ENCODE measurements at places on chromosomes 4 and X. TPM values are rescaled to one million over a fixed set of nuclear protein-coding genes. Genes with fewer than 3 reads are reported as not detected.

ARMCX4 gene
- total RNA-seq = 7.7 TPM

GRIA3 gene
- total RNA-seq = 0.57 TPM

UGT2A1 gene
- not detected for total RNA-seq

XKRX gene
- total RNA-seq = 14.7 TPM

SHROOM2 gene
- total RNA-seq = 12.9 TPM

THAP9 gene
- 2.4 TPM for total RNA-seq

TGIF2LX gene
- not detected for total RNA-seq

TRPC3 gene
- 0.98 TPM for total RNA-seq

TMEM271 gene
- total RNA-seq = not detected

AVPR2 gene
- not detected for total RNA-seq

TAF7L gene
- total RNA-seq = not detected

SATL1 gene
- not detected for total RNA-seq

ANXA3 gene
- total RNA-seq = 113 TPM

FAM47C gene
- total RNA-seq = not detected

ZNF630 gene
- 6.3 TPM for total RNA-seq

GRCh38 chr4:81754169-81754568 lies 282.5 kb upstream of the RASGEF1B start:
- DNase-seq = no peak

- no peak for DNase-seq
Measured at GRCh38 chrX:39630344-39630743, 467.4 kb downstream of the BCOR start.

DNA sequence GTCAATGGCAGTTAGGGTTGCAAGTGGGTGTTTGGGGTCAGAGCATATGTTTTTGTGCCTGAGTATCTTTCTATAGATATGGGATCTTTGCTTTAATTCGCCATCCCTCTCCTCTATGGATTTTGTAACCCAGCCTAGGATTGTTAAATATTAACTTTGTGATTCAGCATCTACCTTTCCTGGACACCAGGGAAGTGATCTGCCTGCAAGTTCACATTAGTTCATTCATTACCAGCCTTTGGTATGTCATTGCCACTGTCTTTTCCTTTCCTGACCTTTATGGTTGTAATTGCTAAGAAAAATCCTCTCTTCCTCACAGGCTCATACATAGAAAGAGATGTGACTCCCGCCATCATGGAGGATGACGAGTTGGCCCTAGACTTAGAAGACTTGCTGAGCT lies 73.8 kb downstream of the KIT start:
- DNase-seq = no peak

DNA sequence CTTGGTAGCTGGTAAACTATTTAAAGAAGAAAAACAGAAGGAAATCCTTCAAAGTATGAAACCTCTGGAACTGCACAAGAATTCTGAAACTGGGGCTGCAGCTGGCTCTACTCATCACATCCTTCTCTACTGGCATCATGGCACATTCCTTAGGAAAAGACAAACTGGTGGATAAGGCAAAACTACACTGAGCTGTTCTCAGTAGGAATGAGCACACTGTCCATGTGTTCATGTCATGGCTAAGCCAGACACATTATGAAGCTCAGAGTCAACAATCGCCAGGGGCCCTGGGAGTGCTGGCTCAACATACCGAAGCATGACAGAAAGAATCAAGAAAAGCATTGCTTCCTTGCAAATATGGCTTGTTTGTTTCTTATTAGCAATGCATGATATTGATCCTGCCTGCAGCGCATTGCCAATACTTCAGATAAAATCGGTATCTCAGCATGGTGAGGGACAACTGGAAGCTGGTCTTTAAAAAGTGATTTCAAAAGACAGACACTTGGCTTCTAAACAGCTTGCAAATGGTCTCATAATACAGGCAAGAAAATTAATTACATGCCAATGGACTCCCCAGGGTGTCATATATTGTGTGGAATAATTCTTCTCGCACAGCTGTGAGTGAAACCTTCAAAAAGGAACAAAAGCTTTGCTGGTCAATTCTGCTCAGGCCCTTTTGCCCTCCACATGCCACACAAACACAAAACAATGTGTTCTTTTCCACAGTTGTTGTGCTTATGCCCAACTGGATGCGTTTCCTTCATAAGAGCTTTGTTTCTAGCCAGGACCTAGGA lies 300.2 kb upstream of the VCX start:
- DNase-seq = no peak

GRCh38 chrX:66633541-66633940 lies 5.3 kb downstream of the EDA2R start:
- no peak for DNase-seq

DNA sequence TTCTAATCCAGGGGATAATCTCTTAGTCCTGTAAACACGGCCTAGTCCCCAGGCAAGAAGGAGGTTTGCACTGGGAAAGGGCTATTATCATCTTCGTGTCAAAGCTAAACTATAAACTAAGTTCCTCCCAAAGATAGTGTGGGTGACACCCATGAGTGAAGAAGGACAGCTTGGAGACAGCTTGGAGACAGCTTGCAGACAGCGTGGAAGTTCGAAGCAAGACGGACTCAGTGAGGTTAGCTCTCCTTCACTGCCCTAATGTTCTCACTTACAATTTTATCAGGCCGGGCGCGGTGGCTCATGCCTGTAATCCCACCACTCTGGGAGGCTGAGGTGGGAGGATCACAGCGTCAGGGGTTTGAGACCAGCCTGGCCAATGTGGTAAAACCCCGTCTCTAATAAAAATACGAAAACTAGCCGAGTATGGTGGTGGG lies 19.2 kb upstream of the PLCXD1 start:
- DNase-seq = no peak

- no peak for DNase-seq
Measured at GRCh38 chr4:8291701-8292477, 22.3 kb downstream of the HTRA3 start.

GRCh38 chr4:69322055-69322454 lies 41.8 kb downstream of the UGT2B28 start:
- no peak for DNase-seq

DNA sequence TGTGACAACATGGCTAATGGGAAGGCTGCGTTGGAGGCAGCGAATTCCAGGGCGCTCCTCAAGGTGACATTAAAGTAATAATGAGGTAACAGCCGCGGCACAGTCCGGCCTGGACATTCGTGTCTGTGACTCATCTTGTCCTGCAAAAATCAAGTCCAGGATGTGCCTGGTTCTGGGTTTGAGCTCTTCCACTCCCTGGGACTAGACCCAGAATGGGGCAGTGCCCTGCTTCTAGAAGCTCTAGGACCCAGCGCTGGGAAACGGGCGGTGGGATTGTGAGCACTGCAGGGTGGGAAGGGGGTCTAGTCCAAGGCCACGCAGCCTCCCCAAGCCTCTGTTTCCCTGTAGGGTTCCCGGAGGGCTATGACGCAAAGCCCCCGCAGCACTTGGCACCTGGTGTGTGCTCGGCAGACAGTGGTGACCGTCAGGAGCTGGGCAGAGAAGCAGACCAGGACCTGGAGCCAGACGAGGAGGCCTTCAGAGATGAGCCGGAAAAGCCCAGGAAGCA lies 34.9 kb downstream of the HMX1 start:
- DNase-seq = peak; percentile 38

DNA sequence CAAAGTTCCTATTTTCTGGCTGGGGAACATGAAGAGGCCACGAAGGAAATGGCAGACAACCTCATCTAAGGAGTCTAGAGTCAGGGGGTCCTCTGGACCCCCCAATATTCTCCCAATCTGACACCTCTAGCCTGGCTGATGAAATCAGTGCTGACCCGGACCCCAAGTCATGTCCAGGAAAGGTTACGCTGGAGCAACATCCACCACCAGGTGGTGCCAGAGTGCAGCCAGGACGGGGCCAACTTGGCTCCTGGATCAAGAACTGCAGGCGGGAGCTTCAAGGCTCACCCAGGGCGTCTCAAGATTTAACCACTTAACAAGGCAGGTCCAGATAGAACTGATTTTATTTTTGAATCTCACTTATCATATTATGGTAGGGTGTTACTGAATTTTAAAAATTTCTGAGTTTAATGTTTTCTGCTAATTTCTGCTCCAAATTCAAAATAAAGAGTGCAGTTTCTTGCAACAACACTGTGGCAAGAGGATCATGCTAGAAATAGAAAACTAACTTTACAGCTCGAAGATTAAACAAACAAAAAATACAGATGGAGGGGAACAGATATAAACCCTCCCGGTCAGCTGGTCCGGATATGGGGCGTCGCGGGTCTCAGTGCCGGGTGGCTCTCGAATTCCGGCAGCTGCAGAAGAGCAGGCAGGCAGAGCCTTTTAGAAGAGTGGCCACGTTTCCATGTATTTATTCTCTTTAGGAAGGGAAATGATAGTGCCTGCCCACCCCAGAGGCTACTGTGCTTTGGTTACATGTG lies 135.5 kb downstream of the AFAP1 start:
- peak; percentile 86 for DNase-seq

DNA sequence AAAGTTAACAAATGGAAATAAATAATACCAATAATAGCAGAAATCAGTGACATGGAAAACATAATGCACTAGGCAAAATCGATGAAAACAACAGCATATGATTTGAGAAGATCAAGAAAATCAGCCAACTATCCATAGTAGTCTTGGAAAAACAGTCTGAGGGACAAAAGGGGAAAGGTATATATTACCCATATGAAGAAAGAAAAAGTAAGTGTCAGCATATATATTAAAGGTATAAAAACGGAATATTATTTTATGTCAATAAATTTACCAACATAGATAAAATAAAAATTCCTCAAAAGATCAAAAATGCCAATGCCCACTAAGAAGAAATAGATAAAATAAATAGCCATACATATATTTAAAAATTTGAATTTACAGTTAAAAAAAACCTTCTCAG lies 33.0 kb downstream of the ACTRT1 start:
- DNase-seq = no peak

DNA sequence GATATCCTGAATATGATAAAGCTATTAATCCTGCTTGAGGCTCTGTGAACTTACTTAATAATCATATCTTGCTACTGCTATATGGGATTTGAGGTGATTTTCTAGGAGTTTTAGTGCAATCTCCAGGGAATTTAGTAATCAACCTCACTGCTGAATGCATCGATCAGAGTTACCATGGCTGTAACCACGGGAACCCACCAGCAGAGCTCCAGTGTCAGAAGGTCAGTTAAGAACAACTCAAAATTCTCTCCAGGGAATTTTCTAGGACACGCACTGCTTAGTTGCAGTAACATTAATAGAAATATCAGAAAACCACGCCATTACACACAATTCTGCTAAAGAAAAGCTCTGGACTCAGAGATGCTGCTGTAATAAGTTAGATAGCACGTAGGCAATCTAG lies 1477.2 kb upstream of the TENM3 start:
- DNase-seq = no peak

- no peak for DNase-seq
Measured at GRCh38 chr4:152065545-152065944, 304.7 kb upstream of the GATB start.

- DNase-seq = no peak
Measured at GRCh38 chr4:86720508-86721068, 126.5 kb downstream of the PTPN13 start.

DNA sequence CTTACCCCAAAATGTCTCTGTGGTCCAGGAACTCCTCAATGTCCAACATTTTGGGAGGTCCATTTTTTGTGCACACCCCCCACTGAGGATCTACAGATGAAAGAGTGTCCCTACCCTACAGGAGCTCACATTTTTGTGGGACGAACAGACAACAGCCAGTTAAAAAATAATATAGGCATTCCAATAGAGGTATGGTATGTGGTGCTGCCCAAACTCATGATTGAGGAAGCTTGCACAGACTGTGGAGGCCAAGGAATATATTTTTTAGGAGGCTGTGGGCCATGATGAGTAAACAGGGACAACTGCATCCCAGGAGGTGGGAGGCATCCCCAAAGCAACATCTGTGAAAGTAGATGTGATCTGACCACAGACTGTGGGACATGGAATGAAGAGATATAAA lies 181.0 kb upstream of the HCCS start:
- no peak for DNase-seq

- no peak for DNase-seq
Measured at GRCh38 chrX:87664381-87664780, 146.8 kb downstream of the KLHL4 start.

- no peak for DNase-seq
Measured at GRCh38 chrX:108001218-108001814, 19.1 kb upstream of the TEX13B start.

- DNase-seq = no peak
Measured at GRCh38 chr4:149955780-149956390, 122.4 kb upstream of the DCLK2 start.

- no peak for DNase-seq
Measured at GRCh38 chr4:7813674-7814073, 126.0 kb downstream of the AFAP1 start.

DNA sequence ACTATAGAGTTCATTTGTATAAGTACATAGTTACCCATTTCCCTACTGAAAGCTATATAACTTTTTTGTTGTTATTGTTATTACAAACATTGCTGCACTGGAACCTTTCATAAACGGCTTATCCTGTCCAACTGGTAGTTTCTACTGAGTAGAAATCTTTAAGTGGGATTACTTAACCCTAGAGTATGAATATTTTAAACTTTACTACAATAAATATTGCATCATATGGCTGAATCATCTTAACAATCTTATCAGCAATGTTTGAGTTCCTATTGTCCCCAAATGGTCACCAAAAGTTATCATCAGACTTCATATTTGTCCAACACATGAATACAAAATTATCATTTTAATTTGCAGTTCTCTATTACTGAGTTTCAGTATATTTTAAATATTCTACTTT lies 40.5 kb downstream of the LCORL start:
- no peak for DNase-seq

DNA sequence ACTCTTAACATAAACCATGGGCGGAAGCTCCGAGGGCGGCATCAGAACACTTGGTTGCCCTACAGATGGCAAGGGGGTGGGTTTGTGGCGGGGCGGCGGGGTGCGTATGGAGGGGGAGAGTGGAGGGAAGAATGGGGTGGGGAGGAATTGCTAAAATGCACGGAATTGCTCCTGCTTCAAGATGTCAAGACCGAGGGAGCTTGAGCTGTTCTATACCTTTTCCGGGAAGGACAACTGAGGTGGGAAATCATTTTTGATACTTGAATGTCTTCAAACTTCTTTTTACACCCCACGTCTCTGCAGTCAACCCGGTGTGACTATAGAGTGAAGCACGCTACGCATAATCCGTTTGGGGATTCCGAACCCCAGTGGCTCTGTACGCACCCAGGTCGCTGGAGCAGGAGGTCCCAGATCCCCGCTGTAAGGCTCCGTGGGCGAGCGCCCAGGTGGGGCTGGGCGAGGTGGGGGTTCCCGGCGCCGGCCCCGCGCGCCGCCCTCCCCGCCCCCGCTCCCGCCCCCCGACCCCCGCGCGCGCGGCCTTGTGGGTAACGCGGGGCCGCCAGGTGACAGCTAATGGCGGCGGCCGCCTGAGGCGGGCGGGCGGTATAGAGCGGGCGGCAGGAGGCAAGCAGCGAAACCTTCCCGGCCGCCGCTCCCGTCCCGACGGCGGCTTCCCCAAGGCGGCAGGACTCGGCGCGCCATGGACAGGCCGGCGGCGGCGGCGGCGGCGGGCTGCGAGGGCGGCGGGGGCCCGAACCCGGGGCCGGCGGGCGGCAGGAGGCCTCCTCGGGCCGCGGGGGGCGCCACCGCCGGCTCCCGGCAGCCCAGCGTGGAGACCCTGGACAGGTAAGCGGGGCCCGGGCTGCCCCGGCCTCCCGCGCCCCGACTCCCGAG lies at the start of gene MTMR1:
TSS of gene MTMR1 (plus strand) at position 566 of the 894 bp plus-strand sequence. CDS start at position 701, 135 bp downstream.
- peak; percentile 44 for DNase-seq

GRCh38 chr4:153748378-153748777 lies 11.4 kb downstream of the RNF175 start:
- no peak for DNase-seq

- no peak for DNase-seq
Measured at GRCh38 chr4:169089004-169089403, 78.9 kb upstream of the CBR4 start.

Data from upper lobe of left lung (tissue), 6 donors.